H4 (cell line): ENCODE measurements at places on chromosomes 1 and 21.

DNA sequence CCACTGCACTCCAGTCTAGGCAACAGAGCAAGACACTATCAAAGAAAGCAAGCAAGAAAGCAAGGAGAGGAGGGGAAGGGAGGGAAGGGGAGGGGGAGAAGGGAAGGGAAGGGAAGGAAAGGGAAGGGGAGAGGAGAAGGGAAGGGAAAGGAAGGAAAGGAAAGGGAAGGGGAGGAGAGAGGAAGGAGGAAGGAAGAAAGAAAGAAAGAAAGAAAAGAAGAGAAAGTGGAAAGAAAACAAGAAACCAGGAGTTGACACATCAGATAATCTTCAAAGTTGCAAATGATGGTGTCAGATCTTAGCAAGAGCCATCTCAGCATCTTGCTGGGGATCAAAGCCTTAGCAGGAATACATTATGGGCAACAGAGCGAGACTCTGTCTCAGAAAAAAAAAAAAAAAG lies 14.9 kb upstream of the CDA start:
- DNase-seq = no peak

GRCh38 chr1:173573596-173573995 lies 29.3 kb downstream of the SLC9C2 start:
- no peak for DNase-seq

DNA sequence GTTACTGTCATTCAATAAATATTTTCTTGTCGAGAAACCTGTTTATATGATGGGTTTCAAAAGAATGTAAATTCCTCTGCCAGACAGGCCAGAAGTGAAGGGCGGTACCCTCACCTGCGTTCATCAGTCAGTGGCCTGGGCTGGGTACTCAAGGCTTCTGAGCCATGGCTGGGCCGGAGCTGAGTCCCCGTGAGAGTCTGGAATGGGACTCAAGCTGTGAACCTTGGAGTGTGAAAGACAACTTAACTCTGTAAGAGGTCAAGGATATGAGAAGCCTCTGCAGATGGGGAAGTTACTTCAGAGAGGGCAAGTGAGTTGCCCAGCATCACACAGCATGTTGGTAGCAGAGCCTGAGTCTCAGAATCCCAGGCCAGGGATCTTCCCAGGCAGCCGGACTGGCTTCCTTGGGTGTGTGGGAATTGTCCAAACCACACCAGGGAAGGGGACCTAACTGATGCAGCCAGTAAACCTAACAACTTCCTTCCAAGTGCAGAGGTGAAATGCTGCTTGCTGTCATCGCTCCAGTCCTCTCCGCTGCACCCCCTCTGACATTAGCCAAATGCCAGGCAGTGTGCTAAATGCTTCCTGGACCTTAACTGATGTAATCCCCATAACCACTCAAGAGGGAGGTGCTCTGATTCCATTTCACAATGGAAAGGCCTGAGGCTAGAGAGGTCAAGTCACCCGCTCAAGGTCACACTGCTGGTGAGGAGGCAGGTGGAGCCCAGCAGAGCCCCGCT lies 4.8 kb downstream of the DISP3 start:
- peak; percentile 62 for DNase-seq

- DNase-seq = no peak
Measured at GRCh38 chr1:235136111-235136510, 7.5 kb upstream of the TOMM20 start.

DNA sequence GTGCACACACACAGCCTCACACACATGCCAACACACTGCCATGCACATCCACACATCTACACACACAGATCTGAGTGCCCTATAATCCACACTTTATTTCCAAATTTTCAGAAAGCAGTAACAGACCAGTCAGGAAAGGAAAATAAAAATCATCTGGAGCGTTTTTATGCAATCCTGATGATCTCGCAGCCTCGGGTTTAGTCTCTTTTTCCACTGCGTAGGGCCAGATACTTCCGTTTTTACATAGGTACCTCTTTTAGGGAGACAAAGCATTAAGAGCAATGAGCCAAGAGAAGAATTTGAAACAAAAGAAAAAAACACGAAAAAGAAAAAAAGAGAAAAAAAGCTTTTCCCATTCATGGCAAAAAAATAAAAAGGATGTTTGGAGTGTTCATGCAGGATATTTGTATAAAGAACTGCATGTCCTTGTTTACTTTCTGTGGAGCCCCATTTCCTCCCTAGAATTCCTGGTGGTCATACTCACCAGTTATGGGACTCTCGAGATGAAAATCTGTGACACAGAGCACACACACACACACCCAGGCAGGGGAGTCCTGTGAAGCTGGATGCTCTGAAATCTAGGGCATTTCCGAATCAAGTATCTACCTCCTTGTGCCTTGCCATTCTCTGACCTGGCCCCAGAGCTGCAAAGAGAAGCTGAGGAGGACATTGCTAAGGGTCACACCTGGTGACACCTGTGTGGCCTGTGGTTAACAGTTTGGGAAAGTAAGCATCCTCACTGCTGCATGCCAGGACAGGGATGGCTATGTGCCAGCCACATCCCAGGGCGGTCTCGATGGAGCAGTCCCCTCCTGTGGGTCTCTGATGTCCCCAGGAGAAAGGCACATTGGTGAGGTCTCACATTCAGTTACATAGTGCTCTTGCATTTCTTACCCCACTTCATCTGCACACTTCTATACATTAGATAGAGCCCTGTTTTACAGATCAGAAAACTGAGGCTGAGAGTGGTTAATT lies 83.6 kb downstream of the RUNX1 start:
- DNase-seq = peak; percentile 69
